ENCODE measurements at places on chromosomes 5 and 9.

DNA sequence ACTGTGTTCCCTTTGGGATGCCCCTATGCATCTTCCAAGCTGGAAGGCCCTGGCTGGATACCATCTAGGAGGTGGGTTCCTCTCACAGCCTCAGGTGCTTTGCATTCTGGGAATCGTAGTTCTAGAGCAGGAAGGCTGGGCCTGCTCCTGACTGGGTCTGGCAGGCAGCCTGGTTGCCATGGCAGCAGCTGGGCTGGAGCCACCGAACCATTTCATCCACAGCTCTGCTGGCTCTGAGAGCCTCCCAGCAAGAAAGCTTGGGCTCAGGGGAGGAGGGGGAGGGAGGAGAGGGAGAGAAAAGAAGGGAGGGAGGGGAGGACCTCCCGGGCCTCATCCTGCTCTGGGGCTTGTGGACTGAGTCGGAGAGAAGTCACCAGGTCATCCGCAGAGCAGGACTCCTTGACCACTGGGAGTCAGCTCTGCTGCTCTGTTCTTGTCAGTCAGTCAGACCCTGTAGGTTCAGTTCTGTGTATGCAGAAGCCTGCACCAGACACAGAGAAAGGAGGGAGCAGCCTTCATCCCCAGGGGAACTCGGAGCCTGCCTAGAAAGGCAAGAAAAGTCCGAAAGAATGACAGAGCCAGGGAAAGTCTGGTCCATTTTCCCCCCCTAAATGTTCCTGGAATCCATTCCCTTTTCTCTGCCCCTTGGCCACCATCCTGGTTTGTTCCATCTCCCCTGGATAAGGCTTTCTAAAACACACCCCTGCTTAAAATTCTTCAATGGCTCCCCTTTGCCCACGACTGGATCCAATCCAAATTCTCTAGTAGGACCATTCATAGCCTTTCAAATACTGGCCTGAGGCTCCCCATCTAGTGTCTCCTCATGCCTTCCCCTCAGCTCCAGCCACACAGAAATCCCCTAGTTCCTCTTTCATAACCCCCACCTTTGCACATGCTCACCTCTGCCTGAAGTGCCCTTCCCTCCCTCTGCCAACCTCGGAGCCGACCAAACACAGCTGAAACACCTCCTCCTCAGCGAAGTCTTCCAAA is 65.4 kb upstream of the ARAP3 start:
- no peak for DNase-seq

DNA sequence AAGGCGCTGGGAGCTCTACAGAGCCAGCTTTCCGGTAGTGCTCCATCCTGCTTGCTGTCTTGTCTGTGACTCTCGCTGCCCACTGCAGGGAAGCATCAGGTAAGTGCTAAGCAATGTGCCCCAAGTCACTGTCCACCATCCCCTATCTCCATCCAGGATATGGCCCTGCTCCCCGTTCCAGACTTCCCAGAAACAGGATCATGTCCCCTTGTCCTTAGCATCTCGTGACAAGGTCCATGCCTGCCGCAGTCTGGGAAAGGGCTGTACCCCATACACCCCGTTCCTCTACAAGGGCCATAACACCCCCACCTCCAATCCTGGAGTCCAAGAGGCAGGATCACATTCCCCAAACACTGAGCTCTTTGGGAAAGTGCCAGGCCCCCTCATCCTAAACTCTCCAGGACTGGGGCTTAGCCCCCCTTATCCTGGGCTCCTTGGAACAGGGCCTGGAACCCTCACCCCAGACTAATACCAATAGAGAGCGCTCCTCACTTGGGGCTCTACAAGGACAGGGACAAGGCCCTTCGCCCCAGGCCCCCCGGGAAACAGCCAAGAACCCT is 566 bp downstream of the RPP25L start:
- DNase-seq = no peak

DNA sequence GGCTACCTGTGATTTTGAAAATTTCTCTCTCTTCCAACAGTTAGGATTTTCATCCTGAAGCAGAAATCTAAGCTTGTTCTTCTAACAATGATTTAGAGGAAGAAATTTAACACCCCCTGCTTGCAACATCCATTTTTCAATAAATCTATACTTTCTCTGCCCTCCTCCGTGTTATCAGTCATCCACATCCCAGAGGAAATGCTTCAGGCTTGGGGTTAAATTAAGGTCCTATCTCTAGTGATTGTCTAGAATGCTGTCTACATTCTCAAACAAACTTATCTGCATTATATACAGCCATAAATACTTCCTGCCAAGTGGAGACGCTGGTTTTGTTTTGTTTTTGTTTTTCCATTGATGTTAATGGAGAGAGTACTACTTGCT is 371.0 kb downstream of the CSNK1G3 start:
- no peak for DNase-seq

- DNase-seq = no peak
These were observed 45.9 kb downstream of the ABCA1 start for GRCh38 chr9:104882086-104882485.

DNA sequence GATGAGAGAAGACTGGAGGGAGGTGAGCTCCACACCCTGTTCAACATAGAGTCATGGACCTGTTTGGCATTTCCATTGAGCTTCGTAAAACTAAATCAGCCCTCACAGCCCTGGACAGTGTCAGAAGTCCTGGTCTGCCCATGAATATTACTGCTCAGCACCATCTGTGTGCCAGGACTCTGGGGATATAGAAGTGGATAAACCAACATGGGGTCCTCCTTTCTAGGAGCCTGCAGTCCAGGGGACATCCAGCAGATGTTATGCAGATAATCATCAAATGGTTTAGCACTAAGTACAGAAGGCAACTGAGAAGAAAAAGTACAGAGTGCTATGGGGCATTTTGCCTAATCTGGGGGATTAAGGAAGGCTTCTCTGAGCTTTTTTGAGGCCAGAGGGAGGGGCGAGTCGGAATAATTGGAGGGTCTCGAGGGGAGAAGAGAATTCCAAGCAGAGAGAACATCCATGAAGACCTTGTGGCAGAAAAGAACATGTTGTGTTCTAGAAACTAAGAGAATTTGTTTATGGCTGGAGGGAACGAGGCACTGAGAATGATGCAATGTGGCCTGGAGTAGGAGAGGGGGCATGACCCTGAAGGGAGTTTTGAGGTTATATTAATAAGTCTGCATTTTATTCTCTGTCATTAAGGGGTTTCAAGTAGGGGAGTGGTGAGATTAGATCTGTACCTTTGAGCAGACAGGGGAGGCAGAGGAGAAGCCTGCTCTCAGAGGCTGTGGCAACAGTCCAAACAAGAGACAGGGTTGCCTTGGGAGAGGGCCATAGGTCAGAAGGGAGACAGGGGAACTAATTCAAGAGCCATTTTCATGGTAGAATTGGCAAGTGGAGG is 63.5 kb upstream of the SLC2A8 start:
- no peak for DNase-seq

DNA sequence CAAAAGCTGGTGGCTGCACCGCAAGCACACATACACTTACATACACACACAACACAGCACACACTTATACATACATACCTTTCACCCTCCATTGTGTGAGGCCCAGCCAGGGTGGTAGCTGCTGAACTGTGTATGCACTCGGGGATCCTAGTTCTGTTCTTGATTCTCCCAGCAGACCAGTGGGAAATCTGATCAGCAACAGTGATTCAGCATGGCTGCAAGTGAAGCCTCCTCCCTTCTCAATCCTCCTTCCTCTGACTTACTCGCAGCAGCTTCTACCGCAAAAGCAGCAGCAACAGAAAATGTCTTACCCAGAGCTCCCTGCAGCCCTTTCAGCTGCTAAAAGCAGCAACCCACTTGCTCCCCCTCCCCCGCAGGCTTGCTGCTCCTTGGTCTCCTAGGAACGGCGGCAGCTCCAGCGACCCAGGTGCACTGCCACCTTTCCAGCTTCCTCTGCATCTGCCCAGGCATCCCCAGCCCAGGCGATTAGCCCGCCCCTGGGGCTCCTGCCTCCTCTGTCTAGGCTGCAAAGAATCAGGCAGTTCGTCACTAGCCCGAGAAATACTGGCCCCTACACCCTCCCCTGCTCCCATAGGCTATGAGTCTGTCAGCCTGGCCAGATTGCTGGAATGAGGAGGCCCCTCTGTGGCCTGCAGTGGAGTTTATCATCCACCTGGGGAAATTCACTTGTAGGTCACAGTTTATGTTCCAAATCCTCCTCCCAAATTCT is at the start of gene KLHL3:
Gene KLHL3, minus strand, starts transcription at position 535 of the 730 bp plus-strand sequence. Its CDS starts 443 bp downstream, at position 92.
- DNase-seq = no peak

GRCh38 chr5:37850226-37850865 is 10.5 kb upstream of the GDNF start:
- DNase-seq = no peak

All from stimulated activated CD8-positive, alpha-beta memory T cell treated with anti-CD3 and anti-CD28 coated beads, Interleukin-2, amount 100 ng/mL, for 1 hour (primary cell).